NCI-H1105 (cell line): ENCODE measurements at places on chromosomes 13 and 19.
A peak's percentile ranks its signal among the peaks of the same experiment; 100 is the strongest.

DNA sequence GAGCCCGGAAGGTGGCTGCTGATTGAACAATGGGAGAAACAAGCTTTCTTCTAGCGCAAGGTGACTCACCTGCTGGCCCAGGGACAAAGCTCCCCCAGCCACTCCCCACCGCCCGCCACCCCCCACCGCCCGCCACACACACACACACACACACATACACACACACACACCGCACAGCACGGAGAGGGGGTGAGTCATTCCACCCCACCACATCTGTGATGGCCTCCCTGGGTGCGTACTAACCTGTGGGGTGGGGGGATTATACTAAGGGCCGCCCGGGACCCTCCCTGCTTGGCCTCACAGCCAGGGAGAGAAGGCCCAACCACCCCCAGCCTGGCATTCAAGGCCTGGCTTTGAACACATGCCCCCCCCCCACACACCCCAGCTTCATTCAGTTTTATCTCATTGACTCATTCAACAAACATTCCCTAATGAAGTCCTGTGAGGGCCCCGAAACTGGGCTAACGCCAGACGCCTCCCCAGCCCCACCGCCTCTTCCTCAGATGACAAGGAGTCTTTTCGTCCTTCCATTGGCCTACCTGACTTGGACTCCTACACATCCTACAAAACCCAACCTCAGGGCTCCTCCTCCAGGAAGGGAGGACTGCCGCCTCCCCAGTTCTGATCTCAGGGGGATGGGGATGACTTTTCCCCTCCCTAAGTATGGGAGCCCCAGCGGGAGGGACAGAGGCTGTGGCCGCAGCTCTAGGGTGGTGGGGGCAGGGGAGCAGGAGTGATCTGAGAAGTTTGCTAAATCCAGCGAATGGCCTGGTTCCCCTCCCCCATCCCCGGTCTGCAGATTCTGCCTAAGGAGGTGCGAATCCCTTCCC lies 5.8 kb upstream of the ONECUT3 start:
- DNase-seq: no peak

GRCh38 chr13:108322206-108322824 lies 52.8 kb downstream of the TNFSF13B start:
- DNase-seq: peak; percentile 67

- no peak for DNase-seq
Measured at GRCh38 chr13:100537486-100537885, 51.1 kb downstream of the GGACT start.

DNA sequence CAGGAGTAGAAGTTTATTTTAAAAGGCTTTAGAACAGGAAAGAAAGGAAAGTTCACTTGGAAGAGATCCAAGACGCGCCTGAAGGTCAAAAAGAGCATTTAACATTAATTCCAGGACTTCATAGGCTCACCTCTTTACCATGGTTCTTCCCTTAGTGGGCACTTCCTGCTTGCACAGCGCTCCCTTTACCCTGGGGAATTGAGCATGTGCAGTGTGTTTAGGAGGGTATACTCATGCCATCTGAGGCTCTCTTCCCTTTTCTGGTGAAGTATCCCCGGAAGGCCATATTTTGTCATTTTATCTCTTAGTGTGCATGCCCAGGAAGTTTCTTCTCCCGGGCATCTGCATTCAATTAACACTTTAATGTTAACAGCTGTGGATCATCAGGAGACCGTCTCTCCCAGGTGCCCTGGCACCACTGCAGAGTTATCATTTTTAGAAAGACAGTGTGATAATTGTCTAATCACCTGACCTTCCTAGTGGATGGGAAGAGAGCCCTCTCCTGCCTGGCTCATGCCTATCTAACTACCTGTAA lies 66.1 kb upstream of the ABCC4 start:
- no peak for DNase-seq
